ENCODE measurements at places on chromosomes 5 and 9. TPM values are rescaled to one million over a fixed set of nuclear protein-coding genes. Genes with fewer than 3 reads are reported as not detected.

PRXL2C gene
- total RNA-seq = 21.0 TPM

TERT gene
- total RNA-seq = 0.85 TPM

GRCh38 chr5:60687927-60688720, 11.8 kb downstream of the DEPDC1B start:
- DNase-seq = no peak

GRCh38 chr5:14502294-14502690, 79.3 kb upstream of the OTULINL start:
- no peak for DNase-seq

DNA sequence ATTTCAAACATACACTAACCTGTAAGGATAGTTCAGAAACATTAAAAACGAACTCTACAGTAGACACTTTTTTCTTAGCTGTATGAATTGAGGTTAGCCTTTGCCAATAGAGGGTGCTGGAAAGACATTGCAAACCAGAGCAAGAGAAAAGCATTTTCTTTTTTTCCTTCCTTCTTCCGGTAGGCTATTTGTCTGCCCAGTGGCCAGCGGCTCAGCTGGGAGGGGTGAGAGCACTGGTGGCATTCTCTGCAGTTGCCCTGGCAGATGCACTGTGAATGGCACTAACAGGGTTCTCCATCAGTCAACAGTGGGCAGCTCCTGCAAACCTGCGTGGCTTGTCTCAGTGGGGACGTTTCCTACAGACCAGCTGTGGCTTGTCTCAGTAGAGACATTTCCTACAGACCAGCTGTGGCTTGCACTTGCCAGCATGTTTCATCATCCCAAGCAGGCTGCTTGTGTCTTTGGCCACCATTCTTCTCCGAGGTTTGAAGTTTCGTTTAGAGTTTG, 984.5 kb upstream of the CDH18 start:
- DNase-seq = no peak

GRCh38 chr5:39395521-39395920, 29.3 kb downstream of the DAB2 start:
- DNase-seq = no peak

GRCh38 chr5:1749346-1750124, 50.1 kb downstream of the MRPL36 start:
- peak; percentile 25 for DNase-seq

DNA sequence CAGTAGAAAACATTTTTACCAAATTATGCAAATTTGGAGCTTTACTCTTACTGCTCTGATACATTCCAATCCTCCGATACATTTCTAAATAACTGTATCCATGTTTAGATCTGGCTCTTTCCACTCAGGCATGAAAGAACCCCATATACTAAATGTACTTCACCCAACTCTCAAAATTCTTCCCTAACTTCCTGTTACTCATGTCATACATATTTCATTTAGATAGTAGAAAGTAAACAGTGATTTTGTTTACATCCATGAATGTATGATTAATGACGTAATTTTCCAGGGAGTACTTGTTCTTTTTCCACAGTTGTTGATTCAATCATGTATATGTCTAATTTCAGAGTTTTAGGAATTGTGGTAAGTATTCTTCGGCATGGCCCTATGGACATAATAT, 1426.5 kb upstream of the C9orf72 start:
- DNase-seq = no peak
